ENCODE measurements at places on chromosomes 6 and 20.

DNA sequence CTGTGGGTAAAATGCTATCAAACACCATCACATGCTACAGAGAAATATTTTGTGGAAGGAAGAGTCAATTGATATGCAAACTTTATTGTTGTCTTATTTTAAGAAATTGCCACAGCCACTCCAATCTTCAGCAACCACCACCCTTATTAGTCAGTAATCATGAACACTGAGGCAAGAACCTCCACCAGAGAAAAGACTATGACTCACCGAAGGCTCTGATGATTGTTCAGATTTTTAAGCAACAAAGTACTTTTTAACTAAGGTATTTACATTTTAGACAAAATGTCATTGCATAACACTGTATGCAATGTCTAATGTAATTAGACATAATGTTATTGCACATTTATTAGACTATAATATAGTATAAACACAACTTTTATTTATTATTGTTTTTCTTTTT lies 26.2 kb upstream of the MMP24 start:
- no peak for DNase-seq

- no peak for DNase-seq
These were observed 423.6 kb upstream of the PLCB4 start for GRCh38 chr20:8645326-8645725.

- DNase-seq: no peak
These were observed 144.6 kb upstream of the RNF24 start for GRCh38 chr20:4159765-4160490.

- no peak for DNase-seq
These were observed 7.4 kb upstream of the SLC22A2 start for GRCh38 chr6:160265869-160266476.

DNA sequence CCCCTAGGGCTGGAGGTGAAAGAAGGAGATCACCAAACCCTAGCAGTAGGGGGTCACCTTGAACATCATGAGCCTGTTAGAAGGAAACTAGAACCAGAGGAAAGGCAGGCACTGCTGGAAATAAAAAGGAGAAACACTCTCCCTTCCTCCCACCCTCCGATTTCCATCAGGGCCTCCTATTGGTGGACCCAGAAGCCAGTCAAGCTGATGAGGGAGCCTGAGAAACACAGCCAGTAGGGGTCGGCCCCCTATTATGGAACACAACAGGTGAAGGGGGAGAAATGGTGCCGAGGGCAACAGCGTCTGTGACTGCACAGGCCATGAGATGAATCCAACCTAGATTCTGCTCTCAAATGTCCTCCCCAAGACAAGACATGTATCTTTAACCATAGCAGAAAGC lies 156.1 kb upstream of the LRFN2 start:
- no peak for DNase-seq

Measured in cortex of kidney (tissue), 1 donor.